ENCODE measurements at places on chromosomes 16 and 17.

DNA sequence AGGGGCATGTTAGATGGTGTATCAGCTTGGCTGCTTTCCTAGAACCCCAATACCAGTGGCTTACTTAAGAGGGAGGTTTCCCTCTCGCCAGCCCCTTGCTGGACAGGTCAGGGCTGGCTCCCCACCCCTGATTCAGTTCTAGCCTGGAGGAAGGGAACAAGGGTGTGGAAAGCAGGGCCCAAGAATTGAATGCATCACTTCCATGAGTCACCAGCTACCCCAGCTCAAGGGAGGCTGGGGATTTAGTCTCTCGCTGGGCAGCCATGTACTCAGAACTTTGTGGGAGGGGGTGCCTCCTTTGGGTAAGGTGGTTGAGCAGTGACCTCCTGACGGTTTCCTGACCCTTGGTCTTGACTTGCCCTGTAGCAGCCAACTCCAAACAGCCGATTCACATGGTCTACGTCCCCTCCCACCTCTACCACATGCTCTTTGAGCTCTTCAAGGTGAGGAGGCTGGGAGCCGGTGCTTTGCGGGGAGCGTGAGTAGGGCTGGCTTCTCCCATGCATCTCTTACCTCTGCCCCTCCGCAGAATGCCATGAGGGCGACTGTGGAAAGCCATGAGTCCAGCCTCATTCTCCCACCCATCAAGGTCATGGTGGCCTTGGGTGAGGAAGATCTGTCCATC, 12.8 kb downstream of the PDK2 start:
- no peak for DNase-seq

- DNase-seq, result no peak
Measured at GRCh38 chr17:563616-564015, 151.0 kb downstream of the VPS53 start.

DNA sequence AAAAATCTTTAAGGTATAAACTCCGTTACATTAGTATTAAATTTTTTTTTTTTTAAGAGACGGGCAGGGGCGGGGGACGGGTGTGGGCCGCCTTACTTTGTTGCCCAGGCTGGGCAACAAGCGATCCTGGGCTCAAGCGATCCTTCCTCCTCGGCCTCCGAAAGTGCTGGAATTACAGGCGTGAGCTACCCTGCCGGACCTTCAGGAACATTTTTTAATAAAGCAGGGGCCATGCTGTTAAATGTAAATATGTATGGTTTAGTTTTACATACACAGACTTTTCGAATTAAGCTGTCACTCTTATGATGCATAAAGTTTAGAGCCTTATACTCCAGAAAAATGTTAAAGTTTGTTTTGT, 2.4 kb downstream of the PPM1D start:
- DNase-seq, result no peak

DNA sequence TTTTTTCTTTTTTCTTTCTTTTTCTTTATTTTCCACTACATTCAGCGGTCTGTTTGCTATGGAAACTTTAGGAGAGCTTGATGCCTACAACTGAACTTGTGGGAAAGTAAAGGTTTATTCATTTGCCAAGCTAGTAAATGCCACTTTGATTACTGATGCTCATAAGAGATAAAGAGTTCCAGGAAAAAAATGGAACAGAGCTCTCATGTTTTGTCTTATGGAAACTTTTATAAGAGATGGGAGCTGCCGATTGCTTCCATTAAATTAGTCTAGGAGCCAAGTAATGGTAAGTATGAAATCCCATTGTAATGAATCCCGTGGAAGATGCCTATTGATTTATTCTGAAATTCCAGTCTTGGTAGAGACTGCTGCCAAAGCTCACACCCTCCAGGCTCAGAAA, 7.1 kb downstream of the ANKFN1 start:
- DNase-seq, result no peak

DNA sequence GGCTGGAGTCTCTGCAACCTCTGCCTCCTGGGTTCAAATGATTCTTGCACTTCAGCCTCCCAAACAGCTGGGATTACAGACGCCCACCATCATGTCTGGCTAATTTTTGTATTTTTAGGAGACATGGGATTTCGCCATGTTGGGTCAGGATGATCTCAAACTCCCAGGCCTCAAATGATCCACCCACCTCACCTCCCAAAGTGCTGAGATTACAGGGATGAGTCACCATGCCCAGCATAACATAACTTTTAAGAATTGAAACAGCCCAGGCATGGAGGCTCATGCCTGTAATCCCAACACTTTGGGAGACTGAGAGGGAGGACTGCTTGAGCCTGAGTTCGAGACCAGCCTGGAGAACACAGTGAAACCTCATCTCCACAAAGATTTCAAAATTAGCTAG, 2.5 kb downstream of the RSL1D1 start:
- DNase-seq, result no peak

- no peak for DNase-seq
Measured at GRCh38 chr16:67199808-67200198, 872 bp downstream of the ELMO3 start.

DNA sequence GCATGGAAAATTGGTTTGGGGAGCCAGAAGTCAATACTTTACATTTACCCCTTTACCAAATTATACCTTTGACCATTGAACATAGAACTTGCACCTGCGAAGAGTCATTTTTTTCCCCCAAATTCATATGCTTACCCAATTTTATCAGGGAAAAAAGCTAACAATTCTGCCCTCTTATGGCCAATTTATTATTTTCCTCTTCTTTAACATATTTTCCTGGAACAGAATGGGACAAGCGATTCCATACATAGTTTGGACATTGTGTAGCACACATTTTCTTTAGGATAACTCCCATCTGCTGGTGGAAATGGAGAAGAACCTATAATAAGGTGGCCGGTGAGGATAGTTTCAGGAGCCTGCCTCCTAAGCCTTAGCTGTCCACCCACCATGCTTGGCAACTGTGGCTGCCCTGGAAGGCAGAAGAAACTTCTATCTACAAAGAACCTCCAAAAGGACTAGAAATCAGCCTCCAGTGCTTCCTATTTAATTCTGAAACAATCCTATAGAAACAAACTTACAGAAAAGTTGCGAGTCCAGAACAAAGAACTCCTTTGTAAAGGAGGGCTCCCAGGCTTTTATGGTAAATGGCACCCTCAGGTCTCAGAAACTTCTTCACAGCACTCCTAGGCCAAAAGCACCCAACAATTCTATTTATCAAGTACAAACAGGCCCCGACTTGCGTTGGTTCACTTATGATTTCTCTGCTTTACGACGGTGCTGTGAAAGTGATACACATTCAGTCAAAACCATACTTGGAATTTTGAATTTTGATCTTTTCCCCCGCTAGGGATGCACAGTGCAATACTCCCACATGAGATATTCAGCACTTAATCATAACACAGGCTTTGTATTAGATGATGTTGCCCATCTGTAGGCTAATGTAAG, 64.1 kb upstream of the CACNG4 start:
- DNase-seq, result no peak

All from left ventricle myocardium inferior (tissue), 1 donor.